Astrocyte of the spinal cord (primary cell): ENCODE measurements at places on chromosomes 11 and 22.

GRCh38 chr11:3891751-3892150 lies 36.3 kb downstream of the STIM1 start:
- no peak for DNase-seq

GRCh38 chr22:35264986-35265385 lies 7.7 kb downstream of the HMGXB4 start:
- DNase-seq = no peak

- no peak for DNase-seq
Observed at GRCh38 chr22:24427500-24428164, at the start of gene ADORA2A. Gene ADORA2A (plus strand): TSS chr22:24427599. CDS start chr22:24433405, 5,806 bp downstream.

DNA sequence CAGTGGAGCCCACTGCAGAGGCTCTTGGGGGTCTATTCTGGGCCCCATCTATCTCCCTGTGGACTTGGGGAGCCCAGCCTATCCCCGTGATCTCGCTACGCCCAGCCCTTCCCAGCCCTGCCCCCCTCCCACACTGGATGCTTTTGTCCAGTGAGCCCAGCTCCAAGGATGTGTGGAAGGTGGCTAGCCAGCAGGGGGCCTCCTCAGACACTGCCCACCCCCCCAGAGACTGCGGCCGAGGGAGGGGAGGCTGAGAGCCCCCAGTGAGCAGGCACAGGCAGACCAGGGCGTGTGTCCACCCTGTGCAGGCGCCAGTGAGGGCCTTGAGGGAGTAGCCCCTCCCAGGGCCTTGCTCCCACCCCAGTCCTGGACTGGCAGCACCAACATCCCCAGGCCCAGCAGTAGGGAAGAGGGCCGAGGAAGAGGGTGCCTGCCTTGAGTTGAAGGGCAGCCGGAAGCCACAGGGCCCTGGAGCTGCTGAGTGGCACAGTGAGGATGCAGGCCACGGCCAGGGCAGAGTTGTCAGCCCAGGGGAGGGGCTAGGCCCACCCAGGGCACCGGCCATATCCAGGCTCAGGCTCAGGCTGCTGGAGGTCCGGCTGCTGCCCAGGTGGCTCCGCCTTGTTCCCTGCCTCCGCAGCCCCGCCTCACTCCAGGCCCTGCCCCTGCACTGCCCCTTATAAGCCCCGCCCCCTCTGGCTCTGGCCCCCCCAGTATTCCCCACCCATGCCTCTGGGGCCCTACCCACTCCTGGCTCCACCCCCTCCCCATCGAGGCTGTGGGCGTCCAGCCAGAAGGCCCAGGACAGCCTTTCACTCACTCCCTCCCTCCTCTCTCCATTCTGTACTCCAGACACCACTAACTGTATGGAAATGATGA lies 28.0 kb downstream of the MOB2 start:
- DNase-seq = no peak

- peak; percentile 20 for DNase-seq
Observed at GRCh38 chr11:63763496-63764339, 4.9 kb downstream of the ZFTA start.

GRCh38 chr22:40766956-40767355 lies 52.2 kb downstream of the SLC25A17 start:
- no peak for DNase-seq

DNA sequence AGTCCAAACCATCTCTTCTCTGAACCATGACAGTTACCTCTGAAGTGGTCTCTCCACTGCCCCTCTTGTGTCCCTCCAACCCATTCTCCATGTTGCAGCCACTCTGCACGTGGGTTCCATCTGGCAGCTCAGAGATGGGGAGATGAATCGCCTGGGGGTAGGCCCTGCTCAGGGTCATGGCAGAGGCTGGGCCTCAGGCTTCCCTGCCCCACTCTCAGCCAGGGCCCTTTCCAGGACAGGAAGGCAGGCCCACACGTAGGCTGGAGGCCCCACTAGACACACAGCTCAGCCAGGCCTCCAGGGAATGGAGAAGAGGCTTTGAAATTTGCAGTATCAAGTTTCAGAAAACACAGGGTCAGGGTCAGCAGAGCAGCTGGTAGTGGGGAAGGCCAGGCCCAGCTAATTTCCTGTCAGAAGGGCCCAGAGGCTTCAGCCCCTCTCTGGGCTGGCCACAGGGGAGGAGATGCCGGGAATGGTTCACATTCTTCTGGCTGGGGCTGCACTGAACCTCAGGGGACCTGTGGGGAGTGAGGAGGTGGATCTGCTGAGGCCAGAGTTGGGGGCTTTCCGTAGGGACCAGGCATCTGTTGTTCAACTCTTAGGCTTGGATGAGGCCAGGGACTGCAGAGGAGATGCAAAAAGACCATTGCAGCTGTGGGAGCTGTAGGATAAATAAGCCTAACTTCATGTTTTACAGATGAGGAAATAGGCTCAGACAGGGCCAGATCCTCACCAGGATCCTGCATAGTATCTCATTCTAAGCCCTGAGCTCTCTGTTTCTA lies 101.6 kb downstream of the SWAP70 start:
- DNase-seq = peak; percentile 95

DNA sequence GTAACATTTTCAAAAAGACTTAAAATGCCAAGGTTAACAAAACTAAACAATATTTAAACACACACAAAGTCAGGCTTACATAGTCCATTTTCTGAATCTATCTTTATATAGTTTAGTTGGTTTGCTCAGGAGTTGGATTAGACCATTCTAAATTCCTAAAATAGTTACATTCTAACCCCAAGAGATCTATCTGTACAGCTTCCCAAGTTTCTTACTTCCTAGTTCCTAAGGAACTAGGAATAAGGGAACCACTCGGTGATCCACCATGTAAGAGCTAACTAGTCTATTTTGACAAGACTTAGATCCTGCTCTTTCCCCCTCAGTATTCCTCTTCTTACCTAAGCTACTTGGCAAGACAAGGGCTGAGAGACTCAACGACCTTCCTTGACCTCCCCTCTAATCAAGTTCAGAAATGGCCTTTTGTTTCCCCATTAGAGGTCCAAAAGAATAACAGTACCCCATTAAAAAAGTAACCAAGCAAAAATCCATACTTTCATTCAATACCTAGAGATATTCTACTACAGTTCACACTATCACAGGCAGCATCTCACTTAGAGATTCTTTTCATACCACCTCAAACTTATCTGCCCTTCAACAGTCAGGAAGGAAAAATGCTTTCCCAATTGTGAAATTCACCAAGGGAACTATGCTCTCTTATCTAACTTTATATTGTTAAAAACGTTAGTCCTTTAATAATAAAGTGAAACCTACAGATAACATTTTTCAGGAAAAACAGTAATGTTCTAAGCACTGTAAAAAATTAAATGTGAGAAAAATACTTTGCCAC lies 253.1 kb downstream of the TTC28 start:
- DNase-seq = no peak

- peak; percentile 83 for DNase-seq
Observed at GRCh38 chr11:29300420-29300819, 716.4 kb downstream of the KCNA4 start.

DNA sequence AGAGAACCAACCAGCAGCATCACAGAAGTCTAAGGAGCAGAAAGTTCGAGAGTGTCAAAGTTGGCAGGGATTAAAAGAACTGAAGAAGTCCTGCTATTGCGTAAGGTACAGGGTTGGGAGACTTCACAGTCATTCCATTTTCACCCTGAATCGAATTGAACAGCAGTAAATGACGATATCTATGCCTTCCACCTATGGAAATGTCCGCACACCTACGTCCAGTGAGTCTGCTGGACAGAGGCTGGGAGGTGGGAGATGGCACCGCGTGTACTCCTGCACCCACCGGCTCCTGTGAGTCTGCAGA lies 116.7 kb downstream of the MICAL3 start:
- no peak for DNase-seq

GRCh38 chr22:38112381-38112780 lies 1.9 kb upstream of the BAIAP2L2 start:
- DNase-seq = no peak

DNA sequence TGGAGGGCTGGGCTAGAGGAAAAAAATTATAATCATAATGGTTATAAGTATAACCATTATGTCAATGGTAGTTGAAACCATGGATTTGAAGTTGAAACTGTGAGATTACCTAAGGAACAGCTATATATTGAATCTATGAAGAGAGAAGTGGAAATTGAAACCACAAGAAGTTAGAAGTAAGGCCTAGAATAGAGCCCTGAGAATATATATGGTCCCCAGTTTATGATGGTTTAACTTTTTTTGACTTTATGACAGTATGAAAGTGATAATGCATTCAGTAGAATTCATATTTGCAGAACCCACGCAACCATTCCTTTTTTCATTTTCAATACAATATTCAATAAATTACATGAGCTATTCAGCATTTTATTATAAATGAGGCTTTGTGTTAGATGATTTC lies 15.0 kb downstream of the AASDHPPT start:
- DNase-seq = no peak

DNA sequence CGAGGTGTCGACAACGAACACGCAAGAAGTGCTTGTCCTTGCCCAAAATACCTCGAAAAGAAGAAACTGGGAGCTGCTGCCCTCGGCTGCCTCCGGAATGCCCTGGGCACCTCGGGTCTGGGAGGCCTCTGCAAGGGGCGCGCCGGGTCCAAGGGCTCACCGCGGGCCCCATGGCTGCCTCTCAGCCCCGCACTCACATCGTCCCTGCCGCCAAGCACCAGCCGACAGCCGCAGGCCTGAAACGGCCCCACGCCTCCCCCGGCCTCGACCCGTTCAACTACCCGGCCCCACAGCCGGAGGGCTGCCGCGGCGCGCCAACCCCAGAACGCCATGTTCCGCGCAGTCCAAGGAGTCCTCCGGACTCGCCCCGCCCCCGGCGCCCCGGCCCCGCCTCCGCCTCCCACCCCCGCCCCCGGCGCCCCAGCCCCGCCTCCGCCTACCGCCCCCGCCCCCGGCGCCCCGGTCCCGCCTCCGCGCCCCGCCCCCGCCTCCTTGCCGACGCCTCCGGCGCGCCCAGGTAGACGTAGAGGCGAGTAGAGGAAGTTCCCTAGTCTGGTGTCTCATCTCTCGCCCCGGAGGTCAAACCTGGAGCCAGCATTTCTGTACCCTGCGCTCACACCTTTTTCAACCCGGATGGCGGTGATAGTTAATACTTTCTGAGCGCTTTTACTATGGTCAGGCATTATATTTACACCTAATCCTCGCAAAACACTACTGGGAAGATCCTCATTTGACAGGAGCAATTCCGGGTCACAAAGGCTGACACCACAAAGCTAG lies at the start of gene SIRT3:
Gene SIRT3 (minus strand): TSS at position 346 of the 777 bp plus-strand sequence. CDS start 14 bp downstream, at position 332.
- DNase-seq = peak; percentile 79

- DNase-seq = peak; percentile 54
Observed at GRCh38 chr11:2950825-2951224, 21.6 kb upstream of the PHLDA2 start.

DNA sequence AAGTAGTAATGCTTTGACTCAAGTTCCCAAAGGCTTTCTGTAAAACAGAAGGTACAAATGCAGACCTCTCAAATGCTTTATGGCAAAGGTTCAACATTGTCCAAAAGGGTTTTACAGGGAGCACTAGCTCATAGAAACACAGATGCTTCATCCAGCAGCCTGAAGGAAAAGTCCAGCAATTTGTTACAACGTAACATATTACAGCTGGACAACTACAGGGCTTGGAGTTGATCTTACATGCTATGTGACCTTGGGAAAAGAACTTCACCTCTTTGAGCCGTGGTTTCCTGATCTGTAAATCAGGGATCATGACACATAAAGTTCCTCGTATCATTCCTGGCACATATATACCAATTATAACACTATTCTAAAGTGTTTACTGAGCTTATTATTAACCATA lies 84.9 kb downstream of the DDIAS start:
- no peak for DNase-seq

- DNase-seq = no peak
Observed at GRCh38 chr22:27752771-27753170, 48.8 kb downstream of the MN1 start.

DNA sequence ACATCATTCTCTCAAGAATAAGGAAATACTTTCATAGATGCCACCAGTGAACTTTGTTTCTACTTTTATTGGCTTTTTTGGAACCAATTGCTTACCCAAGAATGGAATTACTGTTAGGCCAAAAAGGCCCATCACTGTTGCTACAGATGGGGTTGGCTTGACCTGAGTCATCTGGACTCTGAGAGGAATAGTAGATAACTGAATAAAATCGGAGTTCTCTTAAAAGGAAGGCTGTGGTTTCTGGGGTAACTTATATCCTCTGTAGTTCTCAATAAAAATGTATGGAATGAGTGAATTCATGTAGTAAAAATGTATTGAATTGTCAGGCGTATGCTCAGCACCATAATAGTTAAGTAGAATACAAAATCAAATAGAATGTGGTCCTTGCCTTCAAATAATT lies 56.6 kb downstream of the ARHGEF12 start:
- peak; percentile 44 for DNase-seq

- DNase-seq = peak; percentile 25
Observed at GRCh38 chr22:25403811-25404471, 160.5 kb upstream of the GRK3 start.

DNA sequence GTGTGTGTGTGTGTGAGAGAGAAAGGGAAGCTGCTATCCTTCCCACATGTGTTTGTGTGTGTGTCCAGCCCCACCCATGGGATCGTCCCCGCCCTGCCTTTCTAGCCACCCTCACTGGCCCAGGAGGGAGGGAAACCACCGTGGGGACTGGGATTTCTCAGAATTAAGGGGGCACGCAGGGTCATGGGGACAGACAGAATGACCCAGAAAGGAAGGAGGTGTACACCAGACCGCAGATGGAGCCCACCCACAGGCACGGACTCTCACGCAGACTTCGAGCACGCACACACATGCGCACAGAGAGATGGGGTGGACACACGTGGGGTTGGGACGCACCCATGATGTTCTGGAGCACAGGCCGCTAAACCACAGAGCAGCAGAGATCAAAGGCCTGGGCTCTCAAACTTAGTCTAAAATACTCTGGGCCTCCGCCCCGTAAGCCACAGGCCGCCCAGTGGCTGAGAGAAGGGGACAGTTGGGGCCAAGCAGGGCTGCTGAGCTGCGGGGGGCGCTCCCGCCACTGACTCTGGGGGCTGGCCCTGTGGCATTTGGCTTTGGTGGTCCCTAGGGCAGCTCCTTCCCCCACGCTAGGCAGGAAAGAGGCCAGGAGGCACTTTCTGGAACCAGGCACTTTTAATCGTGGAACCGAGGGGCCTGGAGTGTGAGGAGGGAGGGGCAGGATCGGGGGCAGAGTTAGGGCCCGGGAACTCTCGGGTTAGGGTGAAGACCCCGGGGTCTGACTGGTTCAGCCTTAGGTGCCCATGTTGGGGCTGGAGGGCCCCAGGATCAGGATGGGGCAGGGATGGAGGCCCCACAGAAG lies 1.5 kb downstream of the IFITM5 start:
- no peak for DNase-seq

GRCh38 chr11:130520271-130520671 lies 71.8 kb downstream of the ADAMTS15 start:
- DNase-seq = no peak

DNA sequence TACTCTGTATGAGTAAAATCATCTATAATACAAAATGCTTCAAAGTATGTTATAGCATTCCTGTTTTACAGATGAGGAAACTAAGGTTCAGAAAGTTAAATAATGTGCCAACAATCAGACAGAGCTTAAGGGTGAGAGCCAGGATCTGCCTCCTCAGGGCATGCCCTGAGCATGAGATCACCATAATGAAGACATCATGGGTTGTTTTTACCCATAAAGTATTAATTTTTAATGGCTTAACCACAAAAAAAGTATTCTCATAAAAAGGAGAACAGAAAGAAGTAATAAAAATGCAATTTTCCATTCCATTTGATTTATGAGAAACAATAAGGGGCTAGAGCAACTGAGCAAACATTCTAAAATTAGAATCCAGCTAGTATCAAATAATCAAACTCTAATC lies 534.3 kb upstream of the ARHGAP42 start:
- DNase-seq = peak; percentile 3
